Right hindlimb (tissue), 1 donor: ENCODE measurements at places on chromosomes 6 and 20.

DNA sequence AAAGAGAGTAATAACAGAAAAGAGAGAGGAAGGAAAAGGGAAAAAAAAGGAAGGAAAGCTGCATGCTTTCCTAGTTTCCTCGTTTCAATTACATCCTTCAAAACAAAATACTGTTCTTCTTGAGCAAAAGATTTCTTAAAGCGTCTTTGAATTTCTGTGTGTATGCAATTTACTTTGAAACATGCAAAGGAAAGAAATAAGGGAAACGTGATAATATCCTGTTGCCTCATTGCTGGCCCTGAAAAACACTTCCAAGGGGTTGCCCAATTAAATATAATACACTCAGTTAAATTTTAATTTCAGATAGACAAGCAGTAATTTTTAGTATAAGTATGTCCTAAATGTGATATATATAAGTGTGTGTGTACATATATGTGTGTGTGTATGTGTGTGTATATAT lies 51.2 kb upstream of the TPD52L1 start:
- DNase-seq = no peak

DNA sequence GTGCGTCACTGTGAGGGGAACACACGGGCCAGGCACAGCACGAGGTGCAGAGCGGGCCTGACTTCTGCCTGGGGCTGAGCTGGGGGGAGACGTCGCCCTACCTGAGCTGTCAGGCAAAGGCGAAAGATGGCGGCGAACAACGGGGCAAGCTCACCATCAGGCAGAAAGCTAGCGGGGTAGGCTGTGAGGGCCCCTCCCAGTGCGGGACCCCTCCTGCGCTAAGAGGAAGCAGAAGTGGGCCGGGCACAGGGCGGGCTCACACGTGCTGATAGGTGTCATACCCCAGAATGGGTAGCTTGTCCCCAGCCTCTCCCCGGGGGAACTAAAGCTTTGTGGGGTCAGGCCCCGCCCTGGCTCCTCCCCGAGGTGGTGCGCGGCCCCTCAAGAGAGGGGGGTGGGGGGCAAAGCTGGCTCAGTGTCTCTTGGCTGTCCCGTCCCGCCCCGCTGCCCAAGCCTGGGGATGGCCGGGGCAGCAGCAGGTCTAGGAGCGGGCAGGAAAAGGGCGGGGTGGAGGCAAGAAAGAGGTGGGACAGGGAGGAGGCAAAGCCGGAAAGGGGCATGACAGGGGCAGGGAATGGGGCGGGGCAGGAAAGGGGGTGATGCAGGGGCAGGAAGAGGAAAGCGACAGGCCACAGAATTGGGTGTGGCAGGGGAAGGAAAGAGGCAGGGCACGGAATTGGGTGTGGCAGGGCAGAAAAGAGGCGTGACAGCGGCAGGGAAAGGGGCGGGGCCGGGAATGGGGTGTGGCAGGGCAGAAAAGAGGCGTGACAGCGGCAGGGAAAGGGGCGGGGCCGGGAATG lies 14.7 kb downstream of the UCKL1 start:
- peak; percentile 37 for DNase-seq

- no peak for DNase-seq
These were observed 67.9 kb upstream of the SNX9 start for GRCh38 chr6:157755032-157755745.

DNA sequence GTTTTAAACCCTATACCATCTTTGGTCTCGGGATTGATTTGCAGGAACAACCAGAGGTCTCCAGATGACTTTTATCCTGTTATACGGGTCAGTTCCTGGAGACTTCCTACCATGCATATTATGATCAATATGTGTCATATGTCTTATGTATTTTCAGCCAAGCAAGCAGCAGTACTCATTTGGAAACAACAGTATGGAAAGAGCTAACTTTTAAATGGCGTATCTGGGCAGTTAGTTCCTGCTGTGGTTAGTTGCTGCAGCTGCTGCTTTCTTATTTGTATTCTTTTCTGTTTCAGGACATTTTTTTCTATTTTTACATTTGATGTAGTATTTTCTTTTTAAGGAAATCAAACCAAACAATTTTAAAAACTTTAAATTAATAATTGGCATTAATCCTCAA lies 207.5 kb downstream of the MANEA start:
- DNase-seq = no peak

- no peak for DNase-seq
These were observed 222.4 kb upstream of the JARID2 start for GRCh38 chr6:15023448-15023847.

GRCh38 chr20:61185181-61185580 lies 66.9 kb upstream of the CDH4 start:
- DNase-seq = no peak

GRCh38 chr6:35415065-35415891 lies 36.9 kb upstream of the FANCE start:
- peak; percentile 70 for DNase-seq

GRCh38 chr6:134389129-134389528 lies 71.2 kb upstream of the SGK1 start:
- no peak for DNase-seq

- no peak for DNase-seq
These were observed 845 bp downstream of the HLA-DPA1 start for GRCh38 chr6:33072508-33073100.

- no peak for DNase-seq
These were observed 43.7 kb upstream of the GABRR1 start for GRCh38 chr6:89260832-89261231.

GRCh38 chr6:4405621-4406212 lies 270.3 kb upstream of the ECI2 start:
- peak; percentile 74 for DNase-seq

GRCh38 chr6:65199683-65200082 lies 507.3 kb downstream of the EYS start:
- DNase-seq = no peak

- no peak for DNase-seq
These were observed 39.7 kb upstream of the HTR1B start for GRCh38 chr6:77502981-77503380.

- DNase-seq = no peak
These were observed 244.8 kb downstream of the FARS2 start for GRCh38 chr6:5506149-5506548.

GRCh38 chr20:20782231-20782630 lies 69.8 kb upstream of the RALGAPA2 start:
- DNase-seq = peak; percentile 39

- DNase-seq = no peak
These were observed 8.5 kb upstream of the UBD start for GRCh38 chr6:29567991-29568390.

DNA sequence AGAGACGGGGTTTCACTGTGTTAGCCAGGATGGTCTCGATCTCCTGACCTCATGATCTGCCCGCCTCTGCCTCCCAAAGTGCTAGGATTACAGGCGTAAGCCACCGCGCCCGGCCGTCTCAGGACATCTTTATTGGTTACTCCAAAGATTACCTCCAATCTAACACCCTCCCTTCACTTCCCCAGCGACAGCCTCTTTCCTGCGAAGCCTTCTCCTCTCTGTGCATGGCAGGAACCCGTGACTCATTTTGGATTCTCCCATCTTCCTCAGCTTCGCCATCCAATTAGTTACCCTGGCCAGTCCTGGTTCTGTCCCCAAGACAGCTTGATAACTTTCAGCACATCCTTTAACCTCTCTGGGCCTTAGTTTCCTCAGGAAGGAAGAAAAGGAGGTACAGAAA lies 51.3 kb upstream of the TOX2 start:
- no peak for DNase-seq
